ENCODE measurements at places on chromosomes 13 and 19. TPM values are rescaled to one million over a fixed set of nuclear protein-coding genes. Genes with fewer than 3 reads are reported as not detected.

GRCh38 chr13:38086013-38086412, 216.4 kb upstream of the TRPC4 start:
- no peak for DNase-seq

DNA sequence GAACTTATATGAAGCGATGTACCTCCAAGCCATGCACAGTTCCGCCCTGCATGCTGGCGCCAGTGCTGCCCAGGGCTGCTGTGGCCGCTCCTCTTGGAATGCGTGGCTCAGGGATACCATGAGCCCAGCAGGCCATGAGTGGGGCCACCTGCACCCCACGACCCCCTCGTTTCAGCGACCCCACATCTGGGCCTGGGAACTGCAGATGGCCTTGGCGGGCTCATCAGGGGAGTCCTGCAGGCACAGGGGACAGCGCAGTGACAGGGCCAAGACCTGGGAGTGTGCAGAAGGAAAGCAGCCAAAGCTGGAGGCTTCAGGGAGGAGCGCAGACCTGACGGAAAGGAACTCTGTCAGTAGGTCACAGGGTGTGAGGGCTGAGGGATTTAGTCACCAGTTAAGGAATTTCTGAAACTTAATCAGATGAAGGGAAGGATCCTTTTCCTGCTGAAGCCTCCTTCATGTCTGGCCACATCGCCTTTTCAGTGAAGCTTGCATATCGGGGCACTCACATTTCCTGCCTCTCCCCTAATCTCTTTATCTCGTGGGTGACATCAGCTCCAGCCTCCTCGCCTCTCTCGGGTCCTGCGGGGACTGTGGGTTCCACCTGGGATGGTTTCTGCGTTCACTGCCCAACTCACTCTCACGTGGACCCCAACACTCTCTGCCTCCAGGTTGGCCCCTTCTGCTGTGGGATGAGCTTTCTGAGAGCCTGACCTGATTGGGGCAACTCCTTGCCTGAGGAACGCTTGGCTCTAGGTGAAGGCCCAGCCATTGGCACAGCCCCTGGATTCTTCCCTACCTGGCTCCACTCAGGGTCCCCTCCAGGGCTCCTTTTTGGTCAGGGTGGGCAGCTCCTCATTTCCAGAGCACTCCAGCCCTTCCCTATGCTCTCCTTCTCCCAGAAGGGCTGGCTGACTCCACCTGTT, 123.5 kb downstream of the CRYL1 start:
- no peak for DNase-seq

DNA sequence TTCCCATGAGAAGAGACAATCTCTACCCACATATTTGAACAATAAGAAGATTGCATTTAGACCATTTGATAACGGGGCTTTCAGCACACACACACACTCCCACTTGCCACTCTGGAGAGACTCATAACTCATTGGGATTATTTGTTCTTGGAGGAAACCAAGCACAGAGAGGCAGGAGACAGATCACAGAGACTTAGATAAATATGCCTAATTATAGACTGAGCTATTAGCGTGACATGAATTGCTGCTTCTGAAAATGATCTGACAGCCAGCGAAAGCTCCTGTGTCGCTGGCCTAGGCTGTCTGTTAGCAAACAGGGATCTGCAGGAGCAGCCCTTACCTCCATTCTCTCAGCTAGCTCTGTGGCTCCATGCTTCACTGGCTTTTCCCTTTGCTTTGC, 111.4 kb downstream of the CCNA1 start:
- no peak for DNase-seq

DNA sequence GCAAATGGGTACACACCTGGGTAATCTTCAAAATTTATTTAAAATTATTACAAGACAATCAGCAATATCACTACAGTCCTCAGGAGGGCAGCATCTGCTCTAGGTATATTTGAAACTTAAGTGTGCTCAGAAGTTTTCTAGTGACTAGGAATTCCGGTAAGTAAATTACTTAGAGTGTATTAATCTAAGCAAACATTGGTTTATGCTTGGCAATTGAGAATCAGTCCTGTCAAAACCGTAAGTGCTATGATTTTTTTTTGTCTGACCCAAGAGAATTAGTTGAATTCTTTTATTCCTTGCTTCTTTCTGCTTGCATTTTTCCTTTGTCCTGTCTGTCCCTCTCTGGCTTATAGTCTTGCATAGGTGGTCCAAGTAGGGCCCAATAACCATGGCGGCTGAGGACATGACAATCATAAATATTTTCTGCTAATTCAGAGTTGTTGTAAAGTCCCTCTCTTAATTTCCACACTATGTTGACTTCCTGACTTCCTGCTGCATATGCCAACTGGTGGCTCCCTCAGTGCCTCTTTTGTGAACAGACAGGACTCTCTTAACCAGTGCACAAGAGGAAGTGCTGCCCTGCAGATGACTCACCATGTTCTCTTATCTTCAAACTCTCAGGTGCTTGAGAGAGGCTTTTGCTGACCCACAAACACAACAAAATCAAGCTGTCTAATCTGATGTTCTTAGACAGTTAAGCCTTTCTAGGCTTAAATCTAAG, 82.2 kb downstream of the SLAIN1 start:
- DNase-seq: no peak

DNA sequence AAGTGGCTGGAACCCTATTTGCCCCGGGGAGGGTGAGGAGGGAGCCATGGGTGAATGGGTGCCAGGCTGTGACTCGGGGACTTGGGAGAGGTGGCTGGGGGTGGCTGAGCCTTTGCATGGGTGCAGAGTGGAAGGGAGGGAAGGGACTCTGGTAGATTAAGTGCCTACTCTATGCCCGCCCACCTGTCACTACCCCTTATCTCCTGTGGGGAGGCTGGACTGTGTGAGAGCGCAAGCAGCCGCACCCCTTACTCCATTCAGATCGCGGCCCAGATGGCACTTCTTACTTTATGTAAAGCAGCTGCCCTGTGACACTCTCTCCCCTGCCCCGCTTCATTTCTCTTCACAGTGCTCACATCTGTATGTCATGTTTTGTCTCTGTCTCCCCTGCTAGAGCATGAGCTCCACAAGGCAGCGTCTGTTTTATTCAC, 2.9 kb downstream of the KASH5 start:
- DNase-seq: no peak

GRCh38 chr13:99506634-99507033, 5.4 kb downstream of the TM9SF2 start:
- no peak for DNase-seq

- no peak for DNase-seq
These were observed 24.6 kb downstream of the NOSIP start for GRCh38 chr19:49555600-49556411.

- no peak for DNase-seq
These were observed 36.0 kb upstream of the FNDC3A start for GRCh38 chr13:48939728-48940127.

- DNase-seq: no peak
These were observed at the start of gene FGF9 for GRCh38 chr13:21670883-21671619. FGF9 (plus strand) TSS chr13:21671073; CDS start chr13:21671913, 840 bp downstream.

DNA sequence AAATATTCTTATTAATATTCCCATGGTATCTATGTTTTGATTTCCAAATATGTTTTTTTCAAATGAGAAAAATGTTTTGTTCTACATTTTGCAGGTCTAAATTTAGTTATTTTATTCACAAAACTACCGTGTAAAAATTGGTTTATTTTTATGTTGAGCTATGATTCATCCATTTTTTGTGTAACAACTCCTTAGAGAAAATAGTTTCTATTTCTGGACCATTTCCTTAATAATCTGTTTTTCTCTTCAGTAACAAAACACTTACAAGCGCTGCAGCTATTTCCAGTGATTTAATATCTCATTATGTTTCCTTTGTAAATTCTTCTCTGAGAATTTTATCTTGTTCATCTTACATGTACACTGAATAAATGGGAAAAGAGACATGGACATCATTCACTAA, 550.7 kb upstream of the SLITRK5 start:
- DNase-seq: no peak

GRCh38 chr13:87677496-87678371, 6.6 kb downstream of the SLITRK5 start:
- DNase-seq: no peak

SHD gene
- polyA plus RNA-seq: 1.8 TPM

PCSK4 gene
- 6.7 TPM for polyA plus RNA-seq

Data from right renal pelvis (tissue), 4 donors.